ENCODE measurements at places on chromosomes 12 and 14. TPM values are rescaled to one million over a fixed set of nuclear protein-coding genes. Genes with fewer than 3 reads are reported as not detected.

DNA sequence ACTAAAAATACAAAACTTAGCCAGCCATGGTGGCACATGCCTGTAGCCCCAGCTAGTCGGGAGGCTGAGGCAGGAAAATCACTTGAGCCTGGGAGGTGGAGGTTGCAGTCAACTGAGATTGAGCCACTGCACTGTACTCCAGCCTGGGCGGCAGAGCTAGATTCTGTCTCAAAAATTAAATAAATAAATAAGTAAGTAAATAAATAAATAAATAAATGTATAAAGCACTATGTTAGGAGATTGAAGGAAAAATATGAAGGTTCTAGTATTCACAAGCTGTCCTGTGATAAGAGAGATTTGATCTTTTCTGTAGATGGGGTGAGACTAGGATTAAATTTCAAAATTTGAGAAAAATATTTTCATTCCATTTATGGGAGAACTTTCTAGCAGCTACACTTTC, 5.7 kb downstream of the DNAJC22 start:
- no peak for DNase-seq

- DNase-seq, result no peak
Observed at GRCh38 chr12:13713556-13714410, 267.6 kb downstream of the GRIN2B start.

- no peak for DNase-seq
Observed at GRCh38 chr14:76673261-76673660, 88.0 kb upstream of the VASH1 start.

- DNase-seq, result no peak
Observed at GRCh38 chr12:57715786-57716185, 21.9 kb downstream of the OS9 start.

DNA sequence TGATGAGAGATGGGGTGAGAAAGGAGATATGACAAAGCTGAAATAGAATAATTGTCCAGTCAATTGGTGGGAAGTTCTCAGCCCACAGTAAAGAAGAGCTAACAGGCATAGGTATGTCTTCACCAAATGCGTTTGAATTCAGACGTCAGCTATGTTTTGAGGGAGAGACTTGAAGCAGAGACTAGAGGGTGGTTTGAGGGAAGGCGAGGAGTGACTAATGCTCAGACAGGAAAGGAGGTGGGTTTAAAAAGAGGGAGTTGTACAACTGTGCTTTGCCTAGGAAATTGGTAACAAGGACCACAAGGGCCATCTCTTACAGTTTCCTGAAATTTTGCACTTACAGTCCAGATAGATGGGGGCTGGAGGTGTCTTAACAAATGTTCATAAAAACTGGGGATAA, 6.4 kb downstream of the JKAMP start:
- DNase-seq, result no peak

DNA sequence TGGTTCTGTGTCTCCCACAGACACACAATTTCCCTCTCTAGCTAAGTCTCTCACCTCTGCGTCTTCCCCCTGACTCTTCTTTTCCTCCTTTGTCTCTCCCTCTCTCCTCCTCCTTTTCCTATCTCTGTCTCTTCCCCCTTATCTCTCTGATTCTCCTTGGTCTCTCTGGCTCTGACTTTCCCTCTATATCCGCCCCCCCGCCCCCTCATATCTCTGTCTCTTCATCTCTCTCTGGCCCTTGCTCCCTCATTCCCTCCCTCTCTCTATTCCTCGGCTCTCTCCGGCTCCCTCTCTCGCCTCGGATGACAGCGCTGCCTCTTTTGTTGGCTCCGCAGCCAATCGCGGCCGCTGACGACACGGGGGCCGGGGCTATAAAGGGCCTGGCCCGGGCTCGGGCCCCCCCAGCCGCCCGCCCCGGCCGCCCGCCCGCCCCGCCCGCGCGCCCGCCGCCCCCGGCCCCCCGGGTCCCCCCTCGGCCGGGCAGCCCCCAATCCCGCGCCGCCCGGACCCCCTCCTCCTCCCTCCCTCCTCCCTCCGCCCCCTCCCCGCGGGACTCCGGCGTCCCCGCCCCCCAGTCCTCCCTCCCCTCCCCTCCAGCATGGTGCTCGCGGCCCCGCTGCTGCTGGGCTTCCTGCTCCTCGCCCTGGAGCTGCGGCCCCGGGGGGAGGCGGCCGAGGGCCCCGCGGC, at the start of gene GDF11:
Gene GDF11 (plus strand): TSS at position 404 of the 687 bp plus-strand sequence. CDS start 195 bp downstream, at position 599.
- DNase-seq, result peak; percentile 92

DNA sequence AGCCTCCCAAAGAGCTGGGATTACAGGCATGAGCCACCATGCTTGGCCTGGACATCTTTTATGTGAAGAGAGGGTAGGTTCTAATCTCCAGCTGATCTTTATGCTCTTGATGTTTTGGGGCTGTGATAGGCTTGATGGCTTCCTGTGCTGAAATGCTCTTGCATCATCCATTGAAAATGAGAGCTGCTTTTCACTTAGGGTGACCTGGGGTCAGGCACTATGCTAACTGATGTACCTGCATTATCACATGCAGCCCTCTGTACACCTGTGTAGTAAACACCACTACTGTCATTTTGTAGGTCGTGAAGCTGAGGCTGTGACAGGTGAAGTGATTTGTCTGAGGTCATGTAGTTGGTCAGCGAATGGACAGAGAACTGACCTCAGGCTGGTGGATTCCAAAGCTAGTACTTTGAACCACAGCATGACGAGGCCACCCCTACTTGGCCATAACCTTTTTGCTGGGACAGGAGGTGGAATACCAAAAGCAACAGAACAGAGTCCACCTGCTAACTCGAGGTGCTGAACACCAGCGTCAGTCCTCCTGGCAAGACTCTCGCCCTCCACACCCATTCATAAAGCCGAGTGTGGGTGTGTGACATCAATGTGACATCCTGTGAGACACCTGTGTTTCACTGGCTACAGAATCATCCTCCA, 69.1 kb downstream of the C12orf75 start:
- DNase-seq, result no peak

DNA sequence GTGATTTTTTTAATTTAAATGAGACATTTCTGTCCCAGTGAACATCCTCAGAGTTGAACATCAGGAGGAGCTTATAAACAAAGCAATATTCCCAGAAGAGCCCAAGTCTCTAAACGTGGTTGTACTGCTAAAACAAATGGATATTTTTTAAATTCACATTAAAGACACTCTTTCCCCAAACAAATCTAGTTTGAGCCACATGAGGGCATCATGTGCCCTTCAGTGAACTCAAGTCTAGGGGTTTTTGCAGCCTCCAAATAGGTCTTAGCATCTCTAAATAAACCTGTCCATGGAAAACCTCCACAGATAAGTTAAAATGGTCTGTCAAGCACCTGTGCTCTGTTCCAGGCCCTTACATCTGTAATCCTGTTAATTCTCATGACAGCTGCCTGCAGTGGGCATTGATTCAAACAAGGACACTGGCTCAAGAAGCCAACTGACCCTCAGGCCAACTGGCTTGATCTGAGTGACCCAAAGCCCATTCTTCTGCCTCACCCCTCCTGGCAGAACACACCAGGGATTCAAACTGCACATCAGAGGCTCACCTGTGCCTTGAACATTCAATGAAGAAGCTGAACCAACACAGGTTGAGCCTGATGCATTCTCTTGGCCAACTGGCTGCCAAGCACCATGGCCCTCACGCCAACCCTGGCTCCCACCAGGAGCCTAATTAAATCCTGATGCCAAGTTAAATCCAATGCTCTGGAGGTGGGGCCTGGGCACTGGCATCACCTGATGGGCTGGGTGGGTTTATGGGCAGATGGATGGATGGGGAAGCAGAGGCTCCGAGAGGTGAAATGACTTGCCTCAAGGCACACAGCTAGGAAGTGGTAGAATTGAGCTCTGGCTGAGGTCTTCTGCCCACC, 8.6 kb downstream of the ISCU start:
- DNase-seq, result no peak

- peak; percentile 57 for DNase-seq
Observed at GRCh38 chr12:44930972-44931600, 55.0 kb upstream of the NELL2 start.

GRCh38 chr14:27642251-27642866, 1044.5 kb upstream of the NOVA1 start:
- DNase-seq, result no peak

GRCh38 chr12:19052689-19053088, 76.8 kb upstream of the PLEKHA5 start:
- no peak for DNase-seq

- DNase-seq, result no peak
Observed at GRCh38 chr12:104292872-104293794, 10.4 kb upstream of the EID3 start.

DNA sequence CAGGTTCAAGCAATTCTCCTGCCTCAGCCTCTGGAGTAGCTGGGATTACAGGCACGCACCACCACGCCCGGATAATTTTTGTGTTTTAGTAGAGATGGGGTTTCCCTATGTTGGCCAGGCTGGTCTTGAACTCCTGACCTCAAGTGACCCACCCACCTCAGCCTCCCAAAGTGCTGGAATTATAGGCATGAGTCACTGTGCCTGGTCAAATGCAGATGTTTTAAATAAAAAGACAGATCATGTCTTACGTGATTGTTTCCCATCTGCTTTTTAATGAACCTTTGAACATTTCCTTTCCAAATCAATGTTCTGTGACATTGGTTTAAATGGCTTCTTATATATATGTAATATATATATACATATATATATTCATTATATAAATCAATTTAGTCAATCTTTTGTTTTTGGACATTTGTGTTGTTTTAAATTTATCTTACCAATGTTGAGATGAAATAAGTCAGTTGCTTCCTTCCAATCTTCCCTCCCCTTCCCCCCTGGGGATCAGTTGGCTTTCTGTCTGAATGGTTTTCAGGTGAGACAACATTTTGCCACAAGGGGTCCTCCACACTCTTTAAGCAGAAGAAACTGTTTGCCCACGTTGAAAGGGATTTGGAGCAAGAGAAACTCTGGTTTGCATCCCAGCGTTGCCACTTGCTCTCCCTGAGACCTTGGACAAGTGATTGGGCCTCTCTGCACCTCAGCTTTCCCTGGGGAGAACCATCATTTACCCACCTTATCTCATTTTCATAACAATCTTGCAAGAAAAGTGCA, 47.6 kb upstream of the RBM19 start:
- peak; percentile 14 for DNase-seq

DNA sequence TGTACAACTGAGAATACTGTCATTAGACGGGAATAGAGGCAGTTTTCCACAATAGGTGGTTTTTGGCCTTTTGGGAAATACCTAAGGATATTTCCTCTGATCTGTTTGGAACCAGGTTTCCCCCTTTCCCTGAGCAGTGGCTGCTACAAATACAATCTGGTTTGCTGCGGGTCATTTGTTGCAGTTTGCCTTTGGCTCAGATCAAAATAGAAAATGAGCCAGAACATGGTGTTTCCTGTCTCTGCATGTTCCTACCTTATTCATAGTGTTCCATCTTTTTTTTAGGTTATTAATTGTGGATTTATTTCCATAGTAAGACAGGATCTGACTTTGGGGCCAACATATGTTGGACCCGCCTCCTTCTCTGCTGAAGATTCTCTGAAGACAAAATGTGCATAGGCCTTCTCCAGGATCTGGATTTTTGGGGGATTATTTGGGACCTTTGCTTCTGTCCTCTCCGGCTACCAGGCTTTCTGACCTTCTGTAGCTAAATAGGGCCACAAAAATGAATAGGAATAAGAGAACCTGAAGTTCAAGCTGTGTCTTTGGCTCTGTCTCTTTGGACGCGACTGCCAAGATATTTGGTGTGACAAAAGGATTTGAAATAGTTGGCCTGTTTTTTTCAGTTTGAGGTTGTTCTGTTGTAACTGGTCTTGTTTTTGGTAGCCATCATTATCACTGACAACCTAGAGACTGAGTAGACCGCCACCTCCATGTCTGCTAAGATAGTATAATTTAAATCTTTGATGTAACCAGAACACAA, 146.9 kb downstream of the PRKCH start:
- DNase-seq, result no peak

DNA sequence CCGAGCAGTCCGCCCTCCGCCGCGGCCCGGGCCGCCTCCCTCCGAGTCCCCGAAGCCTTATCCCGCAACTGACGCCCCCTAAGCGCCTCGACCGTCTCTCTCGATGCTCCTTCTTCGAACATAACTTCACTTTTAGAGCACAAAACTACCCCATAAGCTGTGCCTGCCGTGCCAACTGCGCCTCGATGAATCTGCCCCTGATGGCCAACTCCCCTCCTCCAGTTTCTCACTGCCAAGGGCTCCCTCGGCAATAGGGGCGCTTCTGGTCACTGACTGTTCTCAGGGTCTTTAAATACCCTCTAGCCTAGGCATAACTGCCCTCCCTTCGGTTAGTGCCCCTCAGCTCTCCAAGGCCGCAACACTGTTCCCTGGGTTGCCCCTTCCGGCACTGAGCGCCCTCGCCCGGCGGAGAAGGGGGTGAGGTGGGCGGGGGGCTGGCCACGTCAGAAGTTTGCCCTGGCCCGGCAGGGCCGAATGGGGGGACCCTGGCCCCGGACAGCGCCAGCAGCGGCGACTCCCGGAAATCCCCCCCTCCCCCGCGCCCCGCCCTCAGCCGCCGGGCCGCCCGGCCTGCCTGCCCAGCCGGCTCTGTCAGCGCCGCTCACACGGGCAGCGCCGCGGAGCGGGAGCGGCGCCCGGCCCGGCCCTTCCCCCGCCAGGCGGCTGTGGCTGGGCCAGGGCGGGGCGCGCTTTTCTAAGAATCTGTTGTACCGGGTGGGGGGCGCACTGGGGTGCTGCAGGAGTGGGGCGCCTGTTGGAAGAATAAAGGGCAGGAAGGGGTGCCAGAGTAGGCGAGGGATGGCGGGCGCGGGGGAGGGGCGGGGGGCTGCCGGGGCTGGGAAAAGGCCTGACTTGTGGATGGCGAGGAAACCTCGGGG, 10.6 kb downstream of the RARG start:
- DNase-seq, result peak; percentile 83

- DNase-seq, result peak; percentile 67
Observed at GRCh38 chr12:130281153-130281799, 56.4 kb upstream of the PIWIL1 start.

DNA sequence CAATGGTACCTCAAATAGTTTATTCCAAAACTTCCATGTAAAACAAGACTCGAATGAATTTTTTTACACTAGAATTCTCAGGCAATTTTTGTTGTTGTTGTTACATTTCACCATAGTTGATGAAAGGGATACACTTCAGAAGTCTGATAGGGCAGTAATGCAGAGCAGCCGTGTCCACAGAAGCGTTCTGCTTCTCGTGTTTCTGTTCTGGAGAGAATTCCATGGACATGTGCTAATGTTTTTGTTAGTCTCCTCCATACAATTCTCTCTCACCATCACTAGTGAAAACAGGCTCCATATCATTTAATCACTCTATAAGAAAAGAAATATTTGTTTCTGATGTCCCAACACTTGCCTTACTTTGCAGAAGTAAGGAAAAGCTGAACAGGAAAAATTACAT, 606.1 kb downstream of the SLC16A7 start:
- DNase-seq, result no peak

GRCh38 chr14:99318091-99318958, 46.3 kb upstream of the BCL11B start:
- no peak for DNase-seq

Gene IRAK3
- not detected for total RNA-seq

Gene SLC6A13
- total RNA-seq, result 0.33 TPM

Gene SMCO2
- not detected for total RNA-seq

Gene ALDH1L2
- 9.6 TPM for total RNA-seq

Gene TMTC2
- 0.58 TPM for total RNA-seq

Gene SRRM4
- not detected for total RNA-seq

Gene STAB2
- not detected for total RNA-seq

Measured in K562 (cell line).